ENCODE measurements at places on chromosomes 3 and 15. TPM values are rescaled to one million over a fixed set of nuclear protein-coding genes. Genes with fewer than 3 reads are reported as not detected.

Gene DUOXA2
- not detected for total RNA-seq

Gene ARPIN
- total RNA-seq, result 13.5 TPM

Gene UTS2B
- 0.41 TPM for total RNA-seq

Gene PAQR5
- total RNA-seq, result 0.82 TPM

Gene CAPN3
- total RNA-seq, result 2.0 TPM

Gene GRAMD2A
- 1.2 TPM for total RNA-seq

Gene TRIM71
- total RNA-seq, result 2.9 TPM

Gene TM6SF1
- total RNA-seq, result 27.7 TPM

DNA sequence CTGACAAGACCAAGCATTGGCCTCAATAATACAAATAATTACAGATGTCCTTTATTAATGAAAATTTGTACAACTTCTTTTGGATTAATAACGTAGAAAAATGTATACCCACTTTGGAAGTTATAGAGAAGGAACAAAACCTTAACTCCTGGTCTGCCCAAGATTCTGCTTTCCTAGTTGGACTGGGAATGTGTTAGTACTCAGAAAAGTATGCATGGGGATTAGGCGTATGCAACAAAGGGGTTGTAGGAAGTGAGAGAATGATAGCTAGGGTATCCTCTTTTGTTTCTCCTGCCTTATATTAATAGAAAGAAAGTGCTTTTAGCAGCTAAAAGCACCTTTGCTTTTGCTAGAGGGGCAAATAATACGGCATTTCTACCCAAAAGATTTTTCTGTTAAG, 116.2 kb upstream of the LRRFIP2 start:
- DNase-seq, result no peak

- DNase-seq, result no peak
These were observed 44.2 kb upstream of the KY start for GRCh38 chr3:134694946-134695543.

DNA sequence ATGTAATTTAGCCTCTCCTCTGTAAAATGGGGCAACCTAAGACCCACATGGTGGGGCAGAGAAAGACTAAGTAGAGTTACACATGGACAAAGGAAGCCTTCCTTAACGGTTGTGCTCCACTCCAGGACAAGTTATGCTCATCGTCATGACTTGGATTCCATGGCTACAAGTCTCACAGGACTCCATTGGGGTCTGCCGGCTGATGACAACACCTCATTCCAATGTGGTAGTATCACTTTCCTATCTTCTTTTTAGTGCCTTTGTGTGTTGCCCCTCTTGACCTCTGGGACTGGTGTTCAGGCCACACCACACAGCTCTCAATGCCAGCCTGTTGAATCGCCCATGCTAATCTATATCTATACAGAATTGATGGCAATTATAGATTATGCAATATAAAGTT, 181.3 kb upstream of the WNT5A start:
- DNase-seq, result no peak

DNA sequence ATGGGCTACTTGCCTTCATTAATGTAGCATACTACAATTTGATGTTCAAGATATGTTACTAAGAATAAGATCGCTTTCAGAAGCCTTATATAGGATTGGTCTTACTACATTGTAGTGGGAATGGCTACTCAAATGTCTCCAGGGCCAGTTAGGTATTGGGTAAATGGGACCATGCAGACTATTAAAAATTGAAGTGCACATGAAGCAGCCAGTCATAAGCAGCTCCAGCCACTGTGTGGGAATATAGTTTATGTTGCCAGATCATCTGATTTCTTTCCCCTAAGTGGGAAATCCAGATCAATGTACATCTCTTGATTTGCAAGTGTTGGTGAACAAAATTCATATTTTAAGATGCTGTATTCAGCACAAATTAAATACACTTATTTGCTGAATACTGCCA, 5.1 kb downstream of the CTNNB1 start:
- DNase-seq, result no peak

DNA sequence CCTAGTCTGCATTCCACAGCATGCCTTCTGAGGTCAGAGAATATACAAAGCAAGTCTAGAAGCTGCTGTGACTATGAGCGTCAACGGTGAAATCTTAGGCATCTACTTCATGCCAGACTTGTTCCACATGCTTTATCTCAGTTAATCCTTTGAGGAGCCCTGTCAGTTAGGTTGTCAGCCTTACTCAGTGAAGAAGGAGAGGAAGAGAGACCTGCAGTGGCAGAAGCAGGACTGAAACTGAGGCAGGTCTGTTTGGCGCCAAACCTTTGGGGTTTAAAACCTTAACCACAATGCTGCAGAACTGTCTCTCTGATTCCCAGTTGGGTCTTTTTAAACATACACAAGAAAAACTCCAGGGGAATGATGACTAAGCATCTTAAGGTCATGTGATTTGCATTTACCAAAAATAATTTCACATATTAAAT, 139.0 kb upstream of the LIPC start:
- DNase-seq, result no peak

GRCh38 chr15:95175914-95176658, 944.7 kb downstream of the MCTP2 start:
- DNase-seq, result no peak

- no peak for DNase-seq
These were observed 62.1 kb upstream of the SLC6A11 start for GRCh38 chr3:10753964-10754363.

GRCh38 chr15:26580943-26581342, 191.9 kb downstream of the GABRB3 start:
- no peak for DNase-seq

GRCh38 chr15:52378746-52379394, 83.3 kb upstream of the MYO5C start:
- DNase-seq, result no peak

DNA sequence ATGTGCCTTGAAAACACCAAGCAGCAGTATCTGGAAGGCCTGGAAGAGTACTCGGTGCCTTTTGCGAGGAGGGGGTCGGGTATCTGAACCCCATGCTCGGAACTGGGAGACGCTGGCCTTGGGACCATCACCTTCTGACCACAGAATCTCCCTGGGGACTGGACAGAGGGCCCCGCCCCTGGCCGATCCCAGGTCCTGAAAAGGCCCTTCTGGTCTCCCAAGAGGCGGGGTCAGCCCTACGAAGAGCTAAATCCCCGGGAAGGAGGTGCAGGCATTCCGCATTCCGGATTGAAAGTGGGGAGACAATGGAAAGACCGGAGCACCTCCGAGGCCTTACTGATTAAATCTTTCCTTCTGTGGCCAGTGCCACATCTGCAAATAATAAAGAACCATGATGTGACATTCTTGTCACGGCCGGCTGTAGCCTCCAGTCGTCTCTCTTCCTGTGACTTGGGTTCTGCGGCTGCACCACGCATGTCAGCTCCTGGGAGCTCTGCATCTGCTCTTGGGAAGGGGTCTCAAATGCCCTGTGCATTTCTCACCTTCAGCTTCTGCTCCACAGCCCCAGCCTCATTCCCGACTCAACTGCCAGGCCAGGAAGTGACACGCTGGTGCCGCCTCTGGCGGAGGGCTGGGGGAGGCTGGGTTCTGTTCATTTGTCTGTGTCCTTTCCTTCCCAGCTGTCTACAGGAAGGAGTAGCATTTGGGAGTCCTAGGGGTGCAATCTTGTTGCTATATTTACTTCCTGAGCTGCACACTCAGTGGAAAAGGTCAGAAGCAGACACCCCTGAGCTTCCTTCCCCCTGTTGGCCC, 173.5 kb downstream of the KLF13 start:
- no peak for DNase-seq

- DNase-seq, result peak; percentile 93
These were observed at the start of gene CYFIP1 for GRCh38 chr15:22980189-22981050. TSS of gene CYFIP1 (minus strand) at chr15:22980368. CDS start at chr15:22947285, 33,083 bp downstream.

GRCh38 chr3:12273045-12273695, 15.7 kb upstream of the PPARG start:
- DNase-seq, result no peak

GRCh38 chr3:37301980-37302708, 127.8 kb upstream of the LRRFIP2 start:
- DNase-seq, result no peak

GRCh38 chr15:58628206-58628947, 121.1 kb downstream of the ADAM10 start:
- DNase-seq, result no peak

DNA sequence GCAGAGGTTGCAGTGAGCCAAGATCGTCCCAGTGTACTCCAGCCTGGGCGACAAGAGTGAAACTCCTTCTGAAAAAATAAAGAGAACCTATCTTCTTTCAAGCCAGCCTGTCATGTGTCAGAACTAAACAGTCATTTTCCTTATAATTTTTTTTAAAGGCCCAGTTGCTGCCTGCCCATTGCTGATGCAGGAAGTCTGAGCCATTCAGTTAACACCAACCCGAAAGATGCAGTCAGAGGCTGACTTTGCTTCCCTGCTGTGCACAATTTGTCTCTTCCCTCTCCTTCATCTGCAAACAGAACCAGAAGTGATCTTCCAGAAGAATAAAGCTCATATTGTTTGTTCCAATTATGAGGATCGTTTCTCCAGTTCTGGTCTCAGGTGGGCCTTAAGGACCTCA, 220.6 kb downstream of the SLCO3A1 start:
- DNase-seq, result no peak

DNA sequence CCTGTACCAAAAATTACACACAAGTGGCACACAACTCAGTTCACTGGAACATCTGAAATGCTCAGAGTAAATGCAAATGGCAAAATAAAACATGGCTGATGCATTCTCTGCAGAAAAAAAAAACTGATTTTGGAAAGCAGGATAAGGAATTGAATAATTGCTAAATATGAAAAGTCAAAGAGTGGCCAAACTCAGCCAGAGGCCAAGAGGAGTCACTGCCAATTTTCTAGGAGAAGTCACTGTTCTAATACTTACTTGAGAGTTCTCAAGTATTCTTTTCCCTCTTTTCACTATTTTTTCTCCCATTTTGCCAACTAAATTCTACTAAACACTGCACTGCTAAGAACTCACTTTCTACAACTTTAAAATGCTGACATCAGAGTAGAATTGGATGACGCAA, 1018.6 kb downstream of the TUSC7 start:
- no peak for DNase-seq

- DNase-seq, result no peak
These were observed 265.0 kb downstream of the THRB start for GRCh38 chr3:24229468-24230221.

DNA sequence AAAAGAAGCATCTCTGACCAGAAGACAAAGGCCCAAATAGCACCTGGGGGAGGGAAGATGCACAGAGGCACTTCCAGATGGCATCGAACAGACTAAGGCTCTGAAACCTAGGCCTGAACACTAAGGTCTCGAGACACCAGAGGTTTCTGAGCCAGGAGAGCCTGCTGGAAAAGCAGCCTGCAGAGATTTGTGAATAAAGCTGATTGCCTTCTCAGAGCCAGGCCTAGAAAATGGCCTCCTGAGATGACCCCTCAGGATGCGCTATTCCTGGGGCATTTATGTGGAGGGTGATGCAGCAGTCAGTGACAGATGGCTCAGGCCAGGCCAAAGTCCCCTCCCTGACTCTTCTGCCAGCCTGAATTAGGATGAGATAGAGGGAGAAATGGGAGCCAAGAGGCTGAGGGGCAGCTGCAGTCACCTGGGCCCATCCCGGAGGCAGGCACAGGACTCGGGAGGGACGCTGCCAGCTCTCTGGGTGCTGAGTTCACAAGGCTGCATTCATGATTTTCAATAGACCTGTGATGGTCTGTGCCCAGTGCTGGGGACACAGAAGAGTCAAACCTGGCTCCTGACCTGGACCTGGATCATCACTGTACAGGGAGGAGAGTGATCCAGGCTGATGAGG, 6.9 kb downstream of the PRSS50 start:
- no peak for DNase-seq

DNA sequence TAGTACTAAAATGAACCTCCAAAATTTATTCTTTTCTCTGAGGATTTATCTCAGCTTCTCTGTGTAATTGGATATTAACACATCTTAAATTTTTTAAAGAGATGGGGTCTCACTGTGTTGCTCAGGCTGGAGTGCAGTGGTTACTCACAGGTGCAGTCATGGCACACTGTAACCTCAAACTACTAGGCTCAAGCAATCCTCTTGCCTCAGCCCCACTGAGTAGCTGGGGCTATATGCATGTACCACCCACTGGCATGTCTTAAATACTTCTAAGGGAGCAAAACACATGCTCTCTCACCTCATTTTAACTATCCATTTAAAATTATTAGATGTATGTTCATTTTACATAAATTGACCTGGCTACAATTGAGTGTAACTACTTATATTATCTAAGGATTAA, 11.3 kb upstream of the TMEM87A start:
- no peak for DNase-seq

GRCh38 chr3:18423401-18424212, 1.5 kb downstream of the SATB1 start:
- DNase-seq, result no peak

- no peak for DNase-seq
These were observed 9.5 kb downstream of the RAB6B start for GRCh38 chr3:133886031-133886722.

- DNase-seq, result peak; percentile 77
These were observed at the start of gene TPM1 for GRCh38 chr15:63041974-63042876. TSS of gene TPM1 (plus strand) at chr15:63042747. CDS start at chr15:63042830, 83 bp downstream.

- DNase-seq, result no peak
These were observed 58.3 kb downstream of the LSM3 start for GRCh38 chr3:14236902-14237301.

DNA sequence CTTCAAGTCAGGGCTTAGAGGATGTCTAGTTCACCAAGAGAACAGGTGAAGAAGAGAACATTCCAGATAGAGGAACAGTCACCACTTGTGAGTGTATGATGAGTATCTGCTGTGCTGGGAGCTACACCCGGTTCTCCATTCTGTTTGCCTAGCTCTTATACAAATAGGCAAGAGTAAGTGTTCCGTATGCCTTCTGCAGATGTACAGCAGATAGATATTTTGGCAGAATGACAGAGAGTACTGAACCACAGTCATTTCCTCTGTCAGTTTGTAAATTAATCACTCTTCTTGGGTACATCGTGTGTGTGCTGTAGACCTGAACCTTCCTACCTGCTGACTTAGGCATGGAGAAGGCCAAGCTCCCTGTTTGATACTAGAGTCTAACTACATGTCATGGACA, 108.3 kb upstream of the CTDSPL start:
- no peak for DNase-seq

GRCh38 chr3:26703519-26703918, 80.9 kb downstream of the LRRC3B start:
- no peak for DNase-seq

DNA sequence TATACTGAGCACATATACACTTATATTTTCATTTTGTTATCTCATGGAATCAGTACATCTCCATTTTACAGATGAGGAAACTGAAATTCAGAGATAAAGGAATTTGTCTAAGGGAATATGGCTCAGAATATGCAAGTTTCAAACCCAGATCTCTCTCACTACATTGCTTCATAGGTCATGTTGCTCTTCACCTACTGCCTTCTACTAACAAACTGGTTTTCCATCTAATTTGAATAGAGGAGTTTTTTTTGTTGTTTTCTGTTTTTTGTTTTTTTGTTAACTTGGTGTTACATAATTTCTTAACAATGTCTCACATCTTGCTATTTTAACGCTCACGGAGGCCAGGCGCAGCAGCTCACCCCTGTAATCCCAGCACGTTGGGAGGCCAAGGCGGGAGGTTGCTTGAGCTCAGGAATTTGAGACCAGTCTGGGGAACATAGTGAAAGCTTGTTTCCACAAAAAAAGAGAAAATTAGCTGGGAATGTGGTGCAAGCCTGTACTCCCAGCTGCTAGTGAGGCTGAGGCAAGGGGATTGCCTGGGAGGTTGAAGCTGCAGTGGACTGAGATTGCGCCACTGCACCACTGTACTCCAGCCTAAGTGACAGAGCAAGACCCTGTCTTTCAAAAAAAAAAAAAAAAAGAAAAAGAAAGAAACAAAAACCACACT, 37.0 kb downstream of the FMN1 start:
- DNase-seq, result no peak
